ENCODE measurements at places on chromosomes 1 and 21.

- DNase-seq: no peak
Observed at GRCh38 chr1:181327796-181328195, 155.5 kb upstream of the CACNA1E start.

DNA sequence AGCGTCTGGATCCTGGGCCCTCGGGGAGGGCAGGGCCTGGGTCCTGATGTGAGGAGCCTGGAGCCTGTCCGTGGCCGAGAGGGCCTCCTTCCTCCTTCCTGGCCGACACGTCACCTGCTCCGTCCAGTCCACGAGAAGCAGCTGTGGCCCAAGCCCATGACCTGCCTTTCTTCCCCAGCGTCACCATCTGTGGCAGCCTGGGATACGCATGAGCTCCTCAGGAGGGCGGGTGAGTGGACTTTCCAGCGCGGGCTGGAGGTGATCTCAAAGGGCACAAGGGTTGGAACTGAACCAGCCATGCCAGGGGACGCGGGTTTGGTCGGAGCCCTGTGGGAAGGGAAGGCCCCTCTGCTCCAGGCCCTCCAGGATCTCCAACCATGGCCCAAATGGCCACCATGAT is 90.4 kb downstream of the DHRS3 start:
- no peak for DNase-seq

- no peak for DNase-seq
Observed at GRCh38 chr1:103110701-103111100, 2.4 kb upstream of the COL11A1 start.

DNA sequence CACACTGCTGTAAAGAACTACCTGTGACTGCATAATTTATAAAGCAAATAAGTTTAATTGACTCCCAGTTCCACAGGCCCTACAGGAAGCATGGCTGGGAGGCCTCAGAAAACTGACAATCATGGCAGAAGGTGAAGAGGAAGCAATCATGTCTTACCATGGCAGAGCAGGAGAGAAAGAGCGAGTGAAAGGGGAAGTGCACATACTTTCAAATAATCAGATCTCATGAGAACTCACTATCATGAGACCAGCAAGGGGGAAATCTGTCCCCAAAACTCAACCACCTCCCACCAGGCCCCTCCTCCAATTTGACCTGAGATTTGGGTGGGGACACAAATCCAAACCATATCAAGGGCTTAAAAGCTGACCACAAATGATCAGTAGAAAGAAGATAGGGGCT is 493.2 kb downstream of the PTPRC start:
- DNase-seq: no peak

GRCh38 chr1:18496497-18497235 is 15.9 kb downstream of the KLHDC7A start:
- DNase-seq: no peak

DNA sequence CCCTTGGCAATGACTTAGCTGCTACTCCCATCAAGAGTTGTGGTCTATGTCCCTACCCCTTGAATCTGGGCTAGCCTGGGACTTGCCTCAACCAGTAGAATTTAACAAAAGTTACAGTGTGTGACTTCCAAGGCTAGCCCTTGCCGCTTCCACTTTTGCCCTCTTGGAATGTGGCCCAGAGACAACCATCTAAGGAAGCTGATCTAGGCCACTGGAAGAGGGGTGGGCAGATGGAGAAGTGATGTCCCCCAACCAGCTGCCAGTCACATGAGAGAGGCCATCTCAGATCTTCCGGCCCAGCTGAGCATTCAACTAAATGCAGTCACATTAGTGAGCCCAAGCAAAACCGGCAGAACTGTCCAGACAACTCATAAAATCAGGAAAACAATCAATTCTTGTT is 115.1 kb downstream of the TOMM20 start:
- no peak for DNase-seq

DNA sequence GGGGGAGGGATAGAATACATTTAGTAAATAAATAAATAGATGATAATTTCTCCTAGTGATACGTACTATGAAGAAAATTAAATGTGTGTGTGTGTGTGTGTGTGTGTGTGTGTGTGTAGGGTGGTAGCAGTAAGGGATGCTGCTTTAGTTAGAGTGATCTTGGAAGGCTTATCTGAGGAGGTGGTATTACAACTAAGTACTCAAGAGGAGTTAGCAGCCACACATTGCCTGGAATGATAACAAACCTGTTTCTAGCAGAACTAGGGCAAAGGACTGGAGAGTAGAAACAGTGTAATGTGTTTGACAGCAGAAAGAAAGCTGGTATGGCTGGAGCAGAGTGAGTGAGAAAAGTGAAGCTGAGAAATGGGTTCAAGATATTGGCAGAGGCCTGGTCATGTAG is 58.3 kb upstream of the FASLG start:
- DNase-seq: no peak

GRCh38 chr1:201169203-201169602 is 14.9 kb upstream of the TMEM9 start:
- DNase-seq: no peak

GRCh38 chr1:88284066-88284465 is 400.0 kb upstream of the PKN2 start:
- DNase-seq: no peak

- no peak for DNase-seq
Observed at GRCh38 chr1:47764461-47765046, 232.6 kb downstream of the TRABD2B start.

GRCh38 chr21:14356746-14357145 is 26.2 kb downstream of the HSPA13 start:
- no peak for DNase-seq

- DNase-seq: no peak
Observed at GRCh38 chr1:156422602-156423091, 53.6 kb downstream of the RHBG start.

- DNase-seq: no peak
Observed at GRCh38 chr1:156488566-156489165, 11.9 kb downstream of the MEF2D start.

- DNase-seq: peak; percentile 80
Observed at GRCh38 chr1:117147856-117148588, 26.5 kb upstream of the TRIM45 start.

GRCh38 chr1:60504206-60504840 is 430.8 kb upstream of the C1orf87 start:
- DNase-seq: peak; percentile 16

DNA sequence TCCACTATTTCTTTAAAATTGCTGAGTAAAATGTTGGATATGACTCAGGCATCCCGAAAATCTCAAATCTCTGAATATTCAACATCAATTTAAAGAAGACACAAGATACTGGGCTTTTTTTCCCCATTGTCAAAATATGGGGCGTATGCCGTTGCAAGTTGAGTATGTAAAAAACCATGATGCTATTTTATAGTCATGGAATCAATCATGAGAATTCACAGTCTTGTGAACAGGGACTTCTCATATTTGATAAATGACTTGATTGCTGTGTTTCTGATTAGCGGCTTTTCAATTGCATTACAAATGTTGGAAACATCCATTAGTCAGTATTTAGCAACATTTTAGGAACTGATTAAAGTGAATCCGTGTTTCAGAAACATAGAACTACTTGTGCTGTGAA is 45.3 kb downstream of the SETD4 start:
- peak; percentile 46 for DNase-seq

- no peak for DNase-seq
Observed at GRCh38 chr1:31082385-31082784, 16.9 kb upstream of the PUM1 start.

GRCh38 chr21:33899199-33899598 is 16.4 kb downstream of the ATP5PO start:
- no peak for DNase-seq

- no peak for DNase-seq
Observed at GRCh38 chr1:182388392-182389134, 3.0 kb downstream of the GLUL start.

DNA sequence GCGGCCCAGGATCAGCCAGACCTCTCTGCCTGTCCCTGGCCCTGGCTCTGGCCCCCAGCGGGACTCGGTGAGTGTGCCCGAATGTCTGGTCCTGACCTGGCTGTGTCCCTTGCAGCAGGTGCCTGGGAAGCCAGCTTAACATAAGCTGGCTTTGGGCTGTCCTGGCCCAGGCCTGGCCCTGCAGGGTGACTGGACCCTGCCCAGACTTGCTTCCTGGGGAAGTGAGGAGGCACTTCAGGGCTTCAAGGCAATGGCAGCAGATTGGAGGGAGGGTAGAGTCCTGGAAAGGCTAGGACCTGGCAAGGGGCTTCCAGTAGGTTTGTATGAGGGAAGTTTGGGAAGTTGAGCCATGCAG is 16.4 kb downstream of the RPS6KA1 start:
- DNase-seq: no peak

- no peak for DNase-seq
Observed at GRCh38 chr1:117600966-117601365, 4.9 kb upstream of the TENT5C start.

DNA sequence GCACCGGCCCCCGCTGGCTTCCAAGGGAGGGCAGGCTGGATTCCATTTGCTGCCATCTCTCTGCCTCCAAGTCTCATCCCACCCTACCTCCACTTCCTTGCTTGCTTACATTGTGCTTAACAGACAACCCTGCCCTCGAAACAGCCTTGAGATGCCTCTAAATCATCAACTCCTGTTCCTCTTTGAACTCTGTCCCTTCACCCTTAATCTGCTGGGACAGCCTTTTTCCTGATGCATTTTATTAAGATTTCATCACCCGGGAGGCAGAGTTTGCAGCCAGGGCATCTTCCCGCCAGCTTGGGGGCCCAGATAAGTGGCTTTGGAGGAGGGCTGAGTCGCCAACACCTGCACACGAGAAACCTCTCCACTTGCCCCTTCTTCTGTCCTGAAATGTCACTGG is 192.5 kb downstream of the KAZN start:
- no peak for DNase-seq

DNA sequence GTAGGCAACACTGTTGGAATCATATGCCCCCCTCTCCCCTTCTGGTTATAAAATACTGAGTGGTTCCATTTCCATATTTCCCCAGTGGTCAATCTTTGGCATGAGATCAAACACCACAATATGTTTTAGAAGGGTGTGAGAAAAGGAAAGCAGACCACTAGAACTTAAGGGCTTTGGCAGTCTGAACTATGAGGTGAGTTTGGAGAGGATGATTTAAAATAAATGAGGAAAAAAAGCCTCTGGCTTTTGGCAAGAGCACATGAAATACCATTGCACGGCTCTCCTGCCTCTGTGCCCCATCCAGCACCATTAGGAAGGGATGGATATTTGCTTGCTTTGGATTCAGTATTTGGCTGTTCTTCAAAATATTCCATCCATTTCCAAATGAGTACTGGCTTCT is 339.5 kb upstream of the C1orf87 start:
- no peak for DNase-seq

DNA sequence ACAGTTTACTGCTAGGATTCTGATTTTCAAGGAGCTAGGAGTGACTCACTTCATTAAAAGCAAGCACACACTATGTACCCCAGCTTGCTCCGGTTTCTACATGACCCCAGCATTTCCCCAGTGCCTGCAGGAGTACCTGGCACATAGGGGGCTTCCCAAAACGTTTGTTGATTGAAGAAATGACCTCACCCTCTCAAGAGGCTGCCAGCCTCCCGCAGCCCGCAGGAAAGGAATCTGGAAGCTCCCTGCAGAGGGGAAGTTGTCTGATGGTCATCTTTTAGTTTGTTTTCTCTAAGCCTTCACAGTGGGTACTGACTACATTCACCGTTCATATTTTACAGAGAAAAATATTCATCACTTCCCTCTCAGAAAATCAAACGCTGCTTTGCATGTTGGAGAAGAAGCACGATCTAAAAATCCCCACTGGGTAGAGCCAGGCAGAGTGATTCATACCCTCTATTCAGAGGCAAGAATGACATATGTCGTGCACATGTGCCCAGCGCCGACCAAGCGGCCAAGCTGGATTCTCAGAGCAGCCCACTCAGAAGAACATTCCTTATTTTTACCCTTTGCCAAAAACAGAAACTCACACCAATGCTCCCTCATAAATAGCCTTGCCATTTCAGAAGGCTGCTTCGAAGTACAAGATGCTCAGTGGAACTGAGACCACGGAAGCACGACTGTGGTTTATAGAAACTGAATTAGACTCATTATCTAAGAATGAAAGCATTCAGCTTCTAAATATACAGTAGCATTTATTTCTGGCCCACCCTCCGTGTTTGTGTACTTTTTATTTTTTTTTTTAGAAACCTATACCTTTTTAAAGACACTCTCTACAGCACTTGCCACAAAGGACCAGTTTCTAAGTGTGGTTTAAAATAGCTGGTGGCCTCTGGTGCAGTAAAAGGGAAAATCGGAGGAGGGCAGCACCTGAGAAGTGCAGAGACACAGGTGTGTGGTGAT is 143.2 kb downstream of the MIS18A start:
- DNase-seq: no peak

GRCh38 chr1:182200025-182200812 is 138.7 kb upstream of the ZNF648 start:
- DNase-seq: no peak
